ENCODE measurements at places on chromosomes 11 and 22.
A peak's percentile ranks its signal among the peaks of the same experiment; 100 is the strongest.

GRCh38 chr11:293271-293851 is 4.4 kb downstream of the PGGHG start:
- no peak for DNase-seq

- DNase-seq = no peak
Observed at GRCh38 chr11:124872741-124873140, 7.5 kb downstream of the ROBO3 start.

DNA sequence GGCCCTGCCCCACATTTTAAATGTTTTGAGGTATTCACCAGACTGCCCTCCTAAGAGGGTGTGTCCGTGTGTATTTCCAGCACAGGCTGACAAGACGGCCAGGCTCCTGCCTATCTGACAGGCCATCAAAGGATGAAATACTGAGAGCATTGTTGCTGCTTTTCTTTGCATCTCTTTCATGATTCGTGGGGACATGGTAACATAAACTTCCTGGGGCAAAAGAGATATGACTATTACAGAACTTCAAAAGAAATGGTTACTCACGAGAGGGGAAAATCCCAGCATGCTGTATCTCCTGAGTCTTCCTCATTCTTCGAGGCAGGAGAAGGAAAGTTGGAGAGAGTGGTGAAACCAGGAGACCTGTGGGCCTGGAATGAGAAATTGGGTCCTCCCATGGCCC is 10.3 kb upstream of the BIK start:
- DNase-seq = no peak

GRCh38 chr22:50201191-50202129 is 649 bp downstream of the SELENOO start:
- no peak for DNase-seq

GRCh38 chr22:48138855-48139254 is 1376.4 kb downstream of the TBC1D22A start:
- DNase-seq = no peak

DNA sequence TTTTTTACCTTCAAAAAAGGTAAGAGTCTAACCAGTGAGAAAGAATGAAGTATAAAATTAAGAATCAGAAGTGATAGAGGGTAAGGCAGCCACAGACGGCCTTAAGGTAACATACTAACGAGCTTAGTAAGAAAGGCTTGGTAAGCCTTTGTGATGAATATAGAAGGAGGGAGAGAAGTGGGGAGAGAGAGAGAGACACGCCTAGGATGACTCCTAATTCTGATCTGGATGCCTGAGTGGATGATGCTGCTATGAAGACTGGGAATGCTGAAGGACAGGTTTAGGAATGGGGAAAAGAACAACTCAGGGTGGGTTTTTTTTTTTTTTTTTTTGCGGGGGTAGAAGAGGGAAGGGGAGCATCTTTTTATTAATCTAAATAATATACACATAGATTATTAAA is 4.8 kb downstream of the FBXO3 start:
- no peak for DNase-seq

- DNase-seq = no peak
Observed at GRCh38 chr22:46030231-46030880, 53.4 kb upstream of the WNT7B start.

GRCh38 chr11:844693-845644 is 2.3 kb downstream of the TSPAN4 start:
- DNase-seq = no peak

GRCh38 chr11:726278-727220 is 20.5 kb downstream of the EPS8L2 start:
- DNase-seq = peak; percentile 74

GRCh38 chr11:2551131-2551530 is 106.3 kb downstream of the KCNQ1 start:
- no peak for DNase-seq

- DNase-seq = no peak
Observed at GRCh38 chr22:46792841-46793261, 30.4 kb downstream of the TBC1D22A start.

- DNase-seq = no peak
Observed at GRCh38 chr11:108237058-108237481, 14.2 kb downstream of the ATM start.

GRCh38 chr22:37000676-37001534 is 18.3 kb downstream of the TST start:
- no peak for DNase-seq

DNA sequence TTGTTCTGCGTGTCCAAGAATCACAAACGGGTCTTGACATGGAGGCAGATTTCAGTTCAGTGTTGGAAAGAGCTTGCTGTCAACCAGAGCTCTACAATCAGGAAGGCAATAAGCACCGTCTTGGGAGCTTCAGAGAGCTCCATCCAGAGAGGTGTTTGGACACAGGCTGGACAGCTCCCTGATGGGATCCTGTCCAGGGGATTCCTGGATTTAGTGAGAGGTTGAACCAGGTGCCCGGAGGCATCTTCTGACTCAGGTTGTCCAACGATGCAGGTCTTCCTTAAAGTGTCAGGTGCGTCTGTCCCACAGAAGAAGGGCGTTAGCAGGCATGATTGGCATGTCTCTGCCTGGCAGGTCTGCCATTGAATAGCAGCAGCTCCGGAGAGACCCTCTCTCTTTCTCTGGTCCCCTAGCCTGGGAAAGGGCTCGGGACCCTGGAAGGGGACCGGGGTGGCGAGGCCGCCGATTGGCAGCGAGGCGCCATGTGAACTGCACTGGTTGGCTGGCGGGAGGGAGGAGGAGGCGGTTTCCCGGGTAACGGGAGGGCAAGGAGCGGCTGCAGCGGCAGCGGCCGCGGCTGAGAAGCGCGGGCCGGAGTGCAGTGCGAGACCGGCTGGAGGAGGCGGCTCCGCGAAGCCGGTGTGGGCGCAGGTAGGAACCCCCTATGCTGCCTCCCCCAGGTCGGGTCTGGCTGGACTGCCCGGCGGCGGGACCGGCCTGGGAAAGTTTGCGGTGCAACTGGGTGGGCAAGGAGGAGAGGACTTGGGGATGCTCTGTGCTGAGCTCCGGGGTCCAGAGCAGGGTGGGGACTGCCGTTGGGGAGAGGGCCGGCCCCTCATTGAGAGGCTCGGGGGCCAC is 104.1 kb upstream of the E2F8 start:
- peak; percentile 75 for DNase-seq

DNA sequence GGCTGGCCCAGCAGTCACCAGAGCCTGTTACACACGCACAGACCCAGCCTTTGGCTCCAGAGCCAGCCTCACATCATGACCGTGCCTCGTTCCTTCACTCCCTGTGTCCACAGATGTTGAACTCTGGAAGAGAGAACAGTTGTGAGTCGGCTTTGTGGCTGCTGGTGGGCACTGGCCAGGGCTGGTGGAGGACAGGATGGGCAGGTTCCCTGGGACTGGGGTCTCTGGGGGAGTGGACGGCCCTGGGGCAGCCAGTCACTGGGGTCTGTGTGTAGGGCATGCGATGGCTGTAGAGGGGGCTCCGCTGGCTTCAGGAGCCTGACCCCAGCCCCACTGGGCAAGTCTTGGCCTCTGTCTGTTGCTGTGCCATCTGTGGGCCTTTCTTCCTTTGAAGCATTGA is 1070.1 kb downstream of the BRD1 start:
- no peak for DNase-seq

- DNase-seq = no peak
Observed at GRCh38 chr11:84465040-84465439, 1162.1 kb downstream of the DLG2 start.

DNA sequence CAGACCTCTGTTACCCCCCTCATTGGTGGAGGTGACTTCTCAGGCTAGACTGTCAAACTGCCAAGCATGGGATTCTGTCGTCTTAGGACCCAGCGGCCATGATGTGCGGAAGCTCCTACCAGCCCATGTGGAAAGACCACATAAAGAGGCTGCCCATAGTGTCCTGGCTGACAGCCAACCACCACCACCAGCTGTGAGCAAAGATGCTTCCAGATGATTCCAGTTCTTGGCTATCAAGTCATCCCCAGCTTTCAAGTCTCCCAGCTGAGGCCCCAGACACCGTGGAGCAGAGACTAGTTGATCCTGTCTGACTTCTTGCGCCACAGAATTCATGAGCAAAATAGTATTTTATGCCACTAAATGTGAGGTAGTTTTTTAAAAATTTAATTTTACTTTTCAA is 32.9 kb downstream of the SCUBE1 start:
- no peak for DNase-seq

DNA sequence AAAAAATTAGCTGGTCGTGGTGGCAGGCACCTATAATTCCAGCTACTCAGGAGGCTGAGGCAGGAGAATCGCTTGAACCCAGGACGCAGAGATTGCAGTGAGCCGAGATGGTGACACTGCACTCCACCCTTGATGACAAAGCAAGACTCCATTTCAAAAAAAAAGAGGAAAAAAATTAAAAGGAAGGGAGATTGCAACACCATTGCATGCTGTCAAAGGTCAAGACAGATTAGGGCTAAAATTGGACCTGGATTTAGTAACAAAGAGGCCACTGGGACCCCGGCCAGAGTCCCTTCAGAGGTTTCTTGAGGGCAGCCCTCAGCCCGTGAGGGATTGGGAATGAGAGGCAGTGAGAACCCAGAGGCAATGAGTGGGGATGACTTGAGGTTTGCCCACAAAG is 8.2 kb upstream of the MAFF start:
- DNase-seq = no peak

DNA sequence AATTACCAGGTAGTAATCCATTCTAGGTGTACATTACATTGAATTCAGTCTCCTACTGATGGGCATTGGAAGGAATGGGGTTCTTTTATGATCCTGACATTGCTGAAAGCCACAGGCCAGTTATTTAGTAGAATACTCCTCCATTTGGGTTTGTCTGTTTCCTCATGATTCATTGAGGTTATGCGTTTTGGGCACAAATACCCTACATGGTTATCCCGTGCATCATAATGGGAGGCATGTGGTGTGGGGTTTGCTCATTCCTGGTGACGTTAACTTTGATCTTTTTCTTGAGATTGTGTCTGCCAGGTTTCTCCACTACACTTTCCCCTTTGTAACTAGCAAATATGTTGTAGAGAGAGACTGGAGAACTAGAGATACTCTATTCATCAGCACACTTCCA is 5.5 kb downstream of the FOLR3 start:
- DNase-seq = no peak

DNA sequence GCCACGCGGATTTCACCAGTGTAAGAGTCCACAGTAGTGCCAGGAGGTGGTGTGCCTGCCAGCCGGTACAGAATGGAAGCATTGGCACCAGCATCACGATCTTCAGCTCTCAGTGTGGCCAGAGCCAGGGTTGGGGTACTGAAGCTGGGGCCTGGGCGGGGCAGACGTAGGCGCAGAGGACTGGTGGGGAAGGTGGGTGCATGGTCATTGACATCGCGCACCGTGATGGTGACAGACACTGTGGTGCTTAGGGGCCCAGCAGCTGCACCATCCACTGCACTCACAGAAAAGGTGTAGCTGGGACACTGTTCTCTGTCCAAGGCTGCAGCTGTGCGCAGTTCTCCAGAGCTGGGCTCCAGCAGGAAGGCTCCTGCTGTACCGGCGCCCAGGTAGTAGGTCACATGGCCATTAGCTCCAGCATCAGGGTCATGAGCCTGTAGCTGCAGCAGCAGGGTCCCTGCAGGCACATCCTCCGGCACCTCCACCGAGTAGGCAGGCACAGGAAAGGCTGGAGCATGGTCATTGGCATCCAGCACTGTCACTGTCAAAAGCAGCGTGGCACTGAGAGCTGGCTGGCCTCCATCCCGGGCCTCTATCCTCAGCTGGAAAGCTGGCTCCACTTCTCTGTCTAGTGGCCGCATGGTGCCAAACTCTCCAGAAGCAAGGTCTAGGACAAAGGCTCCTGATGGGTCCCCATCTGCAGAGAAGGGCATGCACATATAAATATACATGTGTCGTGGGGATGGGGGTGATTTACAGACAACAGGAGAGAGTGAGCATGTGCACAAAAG is 7.9 kb upstream of the TPP1 start:
- no peak for DNase-seq

- no peak for DNase-seq
Observed at GRCh38 chr11:83122050-83122449, 34.9 kb upstream of the PCF11 start.

DNA sequence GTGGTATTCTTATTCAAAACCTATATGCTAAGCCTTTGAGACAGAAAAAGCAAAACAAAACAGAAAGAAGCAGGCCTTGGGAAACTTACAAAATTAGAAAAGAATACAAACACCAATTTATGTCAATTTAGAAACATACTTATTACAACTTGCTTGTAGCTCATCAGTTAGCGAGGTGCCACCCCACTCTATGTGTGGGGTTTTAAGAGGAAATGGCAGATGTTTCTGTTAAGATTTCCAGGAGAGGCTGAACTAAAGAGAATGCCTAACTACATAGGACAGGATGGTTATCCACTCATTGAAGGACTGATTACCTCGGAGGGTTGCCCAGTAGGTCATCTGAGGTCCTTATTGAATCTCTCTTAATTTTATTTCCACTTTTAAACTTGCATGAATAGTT is 302.0 kb downstream of the ETS1 start:
- no peak for DNase-seq

DNA sequence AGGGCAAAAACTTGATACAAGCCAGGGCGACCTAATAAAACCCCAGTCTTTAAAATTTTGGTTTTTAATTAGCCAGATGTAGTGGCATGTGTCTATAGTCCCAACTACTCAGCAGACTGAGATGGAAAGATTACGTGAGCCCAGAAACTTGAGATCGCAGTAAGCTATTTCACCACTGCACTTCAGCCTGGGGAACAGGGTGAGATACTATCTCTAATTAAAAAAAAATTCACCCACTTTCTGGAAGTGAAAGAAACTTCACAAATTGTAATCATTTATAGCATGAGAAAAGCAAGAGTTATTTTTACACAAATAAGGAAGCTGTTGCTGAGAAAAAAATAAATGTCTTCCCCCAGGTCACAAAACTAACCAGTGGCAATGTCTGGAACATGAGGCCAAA is 882 bp upstream of the GLYATL2 start:
- DNase-seq = no peak

DNA sequence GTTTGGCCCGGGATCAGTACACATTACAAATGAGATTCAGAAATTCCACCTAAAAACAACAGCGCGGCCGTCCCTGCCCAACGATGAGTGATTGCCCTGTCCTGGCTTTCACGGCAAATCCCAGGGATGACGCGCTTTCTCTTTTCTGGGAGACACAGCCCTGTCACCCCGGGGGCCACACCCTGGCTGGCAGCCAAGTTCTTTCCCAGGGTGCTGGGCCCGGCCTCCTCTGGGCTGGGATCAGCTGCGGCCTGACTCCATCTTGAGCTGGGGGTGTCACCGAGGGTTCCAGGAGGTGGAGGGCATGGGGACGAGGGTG is 82.7 kb downstream of the FBLN1 start:
- no peak for DNase-seq

- no peak for DNase-seq
Observed at GRCh38 chr22:34064696-34065095, 144.4 kb upstream of the LARGE1 start.

DNA sequence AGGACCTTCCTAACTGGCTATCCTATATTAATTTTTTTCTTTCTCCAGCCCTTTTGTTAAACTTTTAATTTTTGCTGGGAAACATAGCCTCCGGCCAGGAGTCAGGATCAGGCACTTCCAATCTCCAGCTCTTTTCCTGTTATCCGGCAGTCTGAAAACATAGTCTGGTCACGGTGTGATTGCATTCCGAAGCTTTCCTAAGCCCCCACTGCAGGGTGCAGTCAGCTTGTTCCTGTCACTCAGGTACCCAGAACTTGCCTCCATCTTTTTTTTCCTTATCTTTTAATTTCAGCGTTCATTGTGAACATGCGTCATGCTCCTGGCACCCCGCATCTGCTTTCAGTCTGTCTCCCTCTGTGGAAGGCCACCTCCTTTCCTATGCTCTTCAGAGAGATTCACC is 59.4 kb downstream of the GRK3 start:
- DNase-seq = no peak

- DNase-seq = no peak
Observed at GRCh38 chr11:69372589-69373250, 78.8 kb downstream of the MYEOV start.

All from NCI-H2227 treated with DMSO at 0.1 percent for 48 hours (cell line).